Stimulated activated CD8-positive, alpha-beta memory T cell treated with anti-CD3 and anti-CD28 coated beads, Interleukin-7, amount 100 ng/mL, for 1 hour (primary cell): ENCODE measurements at places on chromosomes 4 and X.

DNA sequence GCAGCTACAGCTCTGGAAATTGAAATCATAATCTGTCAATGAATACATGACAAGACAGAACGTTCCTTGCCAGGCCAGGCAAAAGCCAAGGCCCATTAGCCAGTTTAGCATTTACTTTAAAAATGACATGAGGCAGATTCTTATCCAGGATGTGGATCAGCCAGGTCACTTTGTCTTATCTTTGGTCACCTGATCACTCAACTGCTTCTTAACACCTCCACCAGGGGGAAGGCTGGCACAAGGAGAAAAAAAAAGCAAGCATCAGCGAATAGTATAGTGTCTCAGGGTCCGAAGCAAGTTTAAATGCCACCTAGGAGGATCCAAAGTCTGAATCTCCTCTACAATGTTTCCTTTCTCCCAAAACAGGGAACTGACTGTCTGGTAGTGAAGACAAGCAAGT, 18.8 kb downstream of the ATP1B4 start:
- no peak for DNase-seq

GRCh38 chr4:185965426-185966384, 103.3 kb upstream of the TLR3 start:
- no peak for DNase-seq

DNA sequence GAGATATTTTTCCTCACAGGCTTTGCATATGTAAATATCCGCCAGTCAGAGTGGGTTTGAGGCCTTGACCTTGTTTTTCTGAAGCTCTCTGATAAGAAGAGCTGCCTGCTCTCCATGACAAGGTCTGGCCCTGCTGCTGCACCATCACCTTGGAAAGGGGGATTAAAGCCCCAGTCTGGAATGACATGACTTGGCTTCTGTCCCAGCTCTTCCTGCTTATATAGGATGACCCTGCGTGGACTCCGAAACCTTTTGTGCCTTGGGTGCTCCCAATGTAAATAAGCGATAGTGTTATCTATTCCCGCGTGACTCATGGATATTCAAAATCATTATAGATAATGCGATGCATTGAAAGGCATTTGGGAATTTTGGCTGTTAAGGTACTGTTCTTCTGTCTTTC, 139.3 kb downstream of the BMPR1B start:
- no peak for DNase-seq

GRCh38 chr4:128571747-128572146, 237.8 kb upstream of the JADE1 start:
- no peak for DNase-seq
